ENCODE measurements at places on chromosomes 3 and 15. TPM values are rescaled to one million over a fixed set of nuclear protein-coding genes. Genes with fewer than 3 reads are reported as not detected.
A peak's percentile ranks its signal among the peaks of the same experiment; 100 is the strongest.

Gene ATP13A5
- total RNA-seq: 0.03 TPM

Gene CFAP20DC
- 9.9 TPM for total RNA-seq

Gene ANKUB1
- total RNA-seq: not detected

Gene CCDC39
- total RNA-seq: not detected

Gene CADPS
- total RNA-seq: 7.1 TPM

Gene PLA2G4B
- 5.3 TPM for total RNA-seq

Gene RPL35A
- 971 TPM for total RNA-seq

GRCh38 chr15:99995543-99995942 lies 262.3 kb upstream of the LYSMD4 start:
- DNase-seq: no peak

DNA sequence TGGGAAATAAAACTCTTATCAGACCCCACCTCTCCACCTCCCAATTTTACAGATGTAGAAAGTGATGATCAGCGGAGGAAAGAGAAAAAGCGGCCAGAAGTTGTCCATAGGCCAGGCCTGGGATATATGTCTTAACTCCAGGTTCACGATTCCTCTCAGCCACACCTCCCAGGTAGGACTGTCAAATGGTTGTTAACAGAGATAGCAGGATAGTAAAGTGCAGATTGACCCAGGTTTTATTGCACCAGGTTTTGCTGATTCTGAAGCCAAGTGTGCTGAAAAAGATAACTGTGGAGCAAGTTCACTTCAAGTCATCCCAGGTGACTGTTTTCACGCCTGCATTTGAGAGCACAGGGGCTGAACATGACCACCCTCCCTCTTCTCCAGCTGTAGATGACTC lies 36.1 kb downstream of the LSM3 start:
- DNase-seq: no peak

- DNase-seq: no peak
Observed at GRCh38 chr3:25831578-25831977, 41.7 kb downstream of the OXSM start.

- DNase-seq: no peak
Observed at GRCh38 chr15:46170326-46170725, 535.5 kb downstream of the SQOR start.

GRCh38 chr3:127424766-127425504 lies 137.1 kb upstream of the PRR20G start:
- DNase-seq: no peak

GRCh38 chr15:77144492-77145070 lies 73.7 kb upstream of the TSPAN3 start:
- no peak for DNase-seq

- no peak for DNase-seq
Observed at GRCh38 chr3:73332558-73332957, 271.1 kb downstream of the EBLN2 start.

DNA sequence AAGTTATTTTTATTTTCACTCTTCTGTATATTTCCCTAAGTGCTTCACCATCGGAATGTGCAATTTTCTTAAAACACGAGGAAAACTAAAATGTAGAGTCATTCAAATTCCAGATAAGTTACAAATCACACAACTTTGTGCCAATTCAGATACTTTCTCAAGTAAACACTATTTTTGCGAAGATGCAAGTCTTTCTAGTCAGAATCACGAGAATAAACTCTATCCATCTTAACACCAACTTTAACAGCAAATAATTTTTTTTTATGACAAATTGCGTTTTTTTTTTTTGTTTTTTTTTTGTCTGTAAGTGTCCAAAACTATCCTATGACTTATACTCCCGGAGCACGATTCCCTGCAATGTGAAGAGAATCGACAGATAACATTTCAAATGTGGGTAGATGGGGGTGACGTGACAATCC lies 1.3 kb downstream of the STAG1 start:
- no peak for DNase-seq

DNA sequence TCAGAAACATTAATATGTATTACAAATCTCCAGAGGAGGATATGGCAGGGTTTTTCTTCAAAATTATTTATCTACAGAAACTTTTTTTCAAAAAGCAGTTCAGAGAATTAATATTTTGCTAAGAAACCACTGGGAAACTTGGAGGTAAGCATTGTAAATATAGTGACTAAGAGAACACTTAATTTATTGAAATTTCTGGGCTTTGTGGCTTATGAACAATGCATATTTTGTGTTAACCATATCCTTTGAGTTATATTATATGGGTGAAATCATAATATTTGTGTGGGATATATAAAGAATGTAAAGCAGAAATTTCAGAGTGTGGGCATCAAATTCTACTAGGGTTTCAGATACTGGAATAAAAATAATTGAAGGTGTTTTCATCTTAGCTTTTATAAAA lies 1059.2 kb downstream of the ZPLD1 start:
- no peak for DNase-seq

- DNase-seq: no peak
Observed at GRCh38 chr15:78037779-78038305, 39.7 kb downstream of the TBC1D2B start.

DNA sequence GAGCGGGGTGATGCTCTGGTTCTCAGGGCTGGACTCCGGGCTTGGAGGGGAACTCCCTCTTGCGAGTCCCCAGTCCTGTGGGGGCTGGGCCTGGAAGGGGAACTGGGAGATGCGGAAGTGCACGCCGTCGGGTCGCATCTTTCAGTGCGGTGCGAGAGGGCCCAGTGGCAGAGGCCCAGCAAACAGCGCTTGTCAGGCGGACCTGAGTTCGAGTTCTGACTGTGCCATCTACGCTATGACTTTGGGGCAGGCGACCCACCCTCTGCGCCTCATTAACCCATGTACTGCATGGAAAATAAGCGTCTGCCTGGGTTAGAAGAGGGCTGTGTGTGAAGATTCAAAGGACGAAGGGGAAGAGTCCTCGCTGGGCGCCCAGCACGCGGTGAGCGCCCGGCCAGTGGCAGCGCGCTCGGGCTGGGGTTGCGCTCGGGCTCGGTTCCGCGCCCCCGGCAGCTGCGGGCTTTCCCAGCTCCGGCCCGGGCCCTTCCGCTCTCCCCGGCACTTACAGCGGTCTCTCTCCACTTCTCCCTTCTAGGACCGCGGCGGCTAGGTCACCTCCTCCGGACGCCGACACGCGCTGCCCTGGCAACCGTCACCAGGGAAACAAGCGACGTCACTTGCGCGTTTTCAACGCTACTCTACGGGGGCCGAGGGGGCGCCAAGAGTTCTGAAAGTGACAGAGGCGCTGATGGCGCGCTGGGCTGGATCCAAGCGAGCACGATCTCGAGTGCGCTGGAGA lies at the start of gene CCDC13:
Gene CCDC13, minus strand, starts transcription at position 584 of the 739 bp plus-strand sequence. CDS start 14,908 bp downstream, outside the sequence.
- peak; percentile 94 for DNase-seq

DNA sequence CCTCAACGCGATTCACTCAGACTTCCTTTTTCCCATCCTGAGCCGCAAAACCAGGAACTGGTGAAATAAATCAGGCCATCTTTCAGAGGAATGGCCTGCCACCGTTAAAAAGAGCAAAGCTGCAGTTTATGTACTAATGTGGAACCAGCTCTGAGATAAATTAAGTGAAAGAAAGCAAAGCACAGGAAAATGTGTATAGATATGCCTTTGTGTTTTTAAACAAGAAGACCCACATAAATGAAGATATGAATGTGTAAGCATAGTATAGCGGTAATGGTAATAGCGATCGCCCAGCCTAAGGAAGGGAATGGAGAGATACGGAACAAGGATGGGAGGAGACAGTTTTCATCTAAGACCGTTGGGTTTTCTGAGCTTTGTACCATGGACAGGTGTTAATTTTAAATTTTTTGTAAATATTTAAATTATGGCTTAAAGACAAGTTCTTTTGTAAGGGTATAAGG lies 30.8 kb upstream of the RPN1 start:
- no peak for DNase-seq

DNA sequence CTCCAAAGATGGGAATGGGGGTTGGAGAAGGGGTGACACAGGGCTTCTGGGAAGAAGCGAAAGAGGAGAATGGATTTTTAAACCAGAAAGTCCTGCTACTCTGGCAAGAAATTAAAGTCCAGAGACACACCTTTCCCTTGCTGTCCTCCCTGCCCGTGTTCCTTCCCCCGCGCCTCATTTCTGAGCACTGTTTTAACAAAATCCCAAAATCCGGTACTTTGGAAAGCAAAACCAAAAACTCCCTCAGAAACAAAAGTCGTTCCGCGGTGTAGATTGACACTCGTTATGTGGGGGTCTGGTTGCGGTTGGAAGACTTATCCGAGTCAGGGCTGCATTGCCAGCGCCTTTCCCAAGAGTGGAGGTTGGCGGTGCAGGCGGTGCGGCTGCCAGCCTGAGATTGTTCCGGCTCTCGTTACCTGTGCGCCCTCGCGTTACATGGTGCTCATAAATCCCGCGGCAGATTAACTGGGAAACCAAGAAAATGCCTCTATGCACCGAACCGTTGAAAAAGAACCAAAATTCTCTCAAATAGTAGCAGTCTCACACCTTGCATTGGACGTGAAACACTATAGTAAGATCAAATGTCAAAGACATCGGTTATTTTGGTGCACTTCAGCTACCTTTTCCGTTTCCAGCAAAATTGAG lies 217.7 kb downstream of the MEIS2 start:
- DNase-seq: no peak

- DNase-seq: no peak
Observed at GRCh38 chr3:50170689-50171088, 15.6 kb downstream of the SEMA3F start.

DNA sequence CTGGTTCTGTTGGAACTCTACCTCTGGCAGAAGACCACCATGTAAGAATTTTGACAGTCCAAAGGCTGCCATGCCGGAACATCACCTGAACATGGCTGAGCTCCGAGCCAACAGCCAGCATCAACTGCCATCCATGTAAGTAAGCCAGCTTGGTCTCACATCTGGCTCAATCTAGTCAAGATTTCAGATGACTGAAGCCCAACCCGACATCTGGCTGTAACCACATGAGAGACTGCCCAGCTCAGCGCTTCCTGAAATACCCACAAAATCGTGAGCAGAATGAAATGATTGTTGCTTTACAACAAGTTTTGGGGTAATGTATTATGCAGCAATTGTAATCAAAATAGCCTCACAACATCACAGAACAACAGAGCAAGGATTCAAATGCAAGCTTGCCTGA lies 32.9 kb downstream of the GHSR start:
- DNase-seq: no peak

Measured in H7 (cell line).